ENCODE measurements at places on chromosomes 1 and 21.

GRCh38 chr1:221805121-221805520, 63.2 kb upstream of the DUSP10 start:
- DNase-seq, result no peak

DNA sequence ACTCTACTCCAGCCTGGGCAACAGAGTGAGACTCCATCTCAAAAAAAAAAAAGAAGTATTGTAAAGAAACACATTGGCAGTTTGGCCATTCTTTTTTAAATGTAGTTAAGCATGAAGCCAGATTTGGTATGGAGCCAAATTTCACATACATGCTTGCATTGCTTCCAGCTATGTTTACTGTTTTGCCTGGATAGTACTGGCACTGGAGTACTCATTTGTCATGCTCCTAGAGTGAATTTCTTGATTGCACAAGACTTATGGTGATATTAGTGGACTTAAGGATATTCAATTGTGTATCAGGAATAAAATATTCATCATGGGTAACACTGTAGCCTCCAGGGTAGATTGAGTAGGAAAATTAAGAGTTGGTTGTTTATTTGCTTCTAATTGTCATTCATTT, 24.5 kb upstream of the SLC9A1 start:
- no peak for DNase-seq

DNA sequence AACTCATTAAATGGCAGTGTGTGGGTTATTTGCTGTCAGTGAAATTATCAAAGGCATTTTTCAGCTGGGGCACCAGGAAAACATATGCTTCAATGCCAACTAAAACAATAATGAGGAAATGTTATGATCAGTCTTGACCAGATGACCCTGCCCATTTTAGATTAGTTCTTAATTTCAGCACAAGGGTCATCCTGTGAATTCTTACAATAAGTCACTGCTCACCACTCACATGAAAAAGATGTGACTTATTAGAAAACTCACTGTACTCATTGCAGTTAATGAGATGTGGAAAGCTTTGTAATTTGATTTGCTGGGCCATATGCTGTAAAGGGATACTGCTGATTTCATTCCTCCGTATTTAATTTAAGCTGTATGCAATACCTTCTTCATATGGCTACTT, 178.5 kb upstream of the LMO4 start:
- no peak for DNase-seq

GRCh38 chr1:107451715-107452114, 310.9 kb downstream of the NTNG1 start:
- no peak for DNase-seq

GRCh38 chr1:225851805-225852204, 30.4 kb downstream of the TMEM63A start:
- DNase-seq, result no peak

- DNase-seq, result no peak
Observed at GRCh38 chr1:205042911-205043806, at the start of gene CNTN2. Gene CNTN2 (plus strand): TSS chr1:205043212. CDS start chr1:205053186, 9,974 bp downstream.

DNA sequence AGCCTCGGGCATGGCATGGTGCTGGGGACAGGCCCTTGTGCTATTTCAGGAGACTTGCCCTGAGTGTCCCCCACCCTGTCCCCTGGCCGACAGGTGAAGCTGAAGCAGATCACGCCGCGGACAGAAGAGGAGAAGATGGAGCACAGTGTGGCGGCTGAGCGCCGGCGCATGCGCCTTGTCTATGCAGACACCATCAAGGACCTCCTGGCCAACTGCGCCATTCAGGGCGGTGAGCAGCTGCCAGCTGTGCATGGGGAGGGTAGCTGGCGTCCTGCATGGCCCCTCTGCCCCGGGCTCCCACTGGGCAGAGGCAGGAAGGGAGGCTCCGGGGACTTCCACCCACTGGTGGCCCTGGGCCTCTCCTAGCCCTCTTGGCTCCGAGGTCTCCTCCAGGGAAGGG, 28.9 kb downstream of the FAM151A start:
- no peak for DNase-seq

Data from NCI-H2029 (cell line).